ENCODE measurements at places on chromosomes 2 and 18.

DNA sequence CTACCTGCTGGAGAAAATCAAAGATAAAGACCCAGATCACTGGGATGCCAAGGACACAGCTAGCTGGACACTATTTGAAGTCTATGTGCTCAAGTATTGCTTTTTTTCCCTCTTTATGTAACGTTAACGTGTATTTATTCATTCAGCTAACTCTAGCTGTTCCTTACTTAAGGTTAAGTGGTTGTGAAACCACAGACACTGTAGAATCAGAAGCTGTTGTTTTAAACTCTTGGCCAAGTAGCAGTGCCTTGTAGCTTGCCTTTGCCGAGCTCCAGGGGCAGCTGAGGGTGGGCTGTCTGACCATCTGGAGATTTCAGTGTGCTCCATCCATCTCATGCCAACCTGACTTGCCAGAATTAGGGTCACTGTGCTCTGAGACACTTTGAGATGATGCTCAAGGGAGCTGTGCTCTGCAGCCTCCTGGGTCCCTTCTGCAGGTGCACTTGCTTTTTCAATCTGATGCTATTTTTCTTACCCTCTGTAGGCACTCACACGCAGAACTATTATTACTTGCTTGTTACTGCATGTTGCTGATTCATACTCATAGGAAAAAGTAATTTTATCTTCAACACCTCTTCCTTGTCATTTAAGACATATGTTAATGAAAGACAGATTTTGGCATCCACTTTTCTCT is 116.2 kb downstream of the METTL8 start:
- DNase-seq, result no peak

DNA sequence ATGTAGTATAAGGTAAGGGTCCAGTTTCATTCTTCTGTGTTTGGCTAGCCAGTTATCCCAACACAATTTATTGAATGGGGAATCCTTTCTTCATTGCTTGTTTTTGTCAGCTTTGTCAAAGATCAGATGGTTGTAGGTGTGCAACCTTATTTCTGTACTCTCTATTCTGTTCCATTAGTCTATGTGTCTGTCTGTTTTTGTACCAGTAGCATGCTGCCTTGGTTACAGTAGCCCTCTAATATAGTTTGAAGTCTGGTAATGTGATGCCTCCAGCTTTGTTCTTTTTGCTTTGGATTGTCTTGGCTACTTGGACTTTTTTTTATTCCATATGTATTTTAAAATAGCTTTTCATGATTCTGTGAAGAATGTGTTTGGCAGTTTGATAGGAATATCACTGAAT is 222.1 kb downstream of the XIRP2 start:
- no peak for DNase-seq

DNA sequence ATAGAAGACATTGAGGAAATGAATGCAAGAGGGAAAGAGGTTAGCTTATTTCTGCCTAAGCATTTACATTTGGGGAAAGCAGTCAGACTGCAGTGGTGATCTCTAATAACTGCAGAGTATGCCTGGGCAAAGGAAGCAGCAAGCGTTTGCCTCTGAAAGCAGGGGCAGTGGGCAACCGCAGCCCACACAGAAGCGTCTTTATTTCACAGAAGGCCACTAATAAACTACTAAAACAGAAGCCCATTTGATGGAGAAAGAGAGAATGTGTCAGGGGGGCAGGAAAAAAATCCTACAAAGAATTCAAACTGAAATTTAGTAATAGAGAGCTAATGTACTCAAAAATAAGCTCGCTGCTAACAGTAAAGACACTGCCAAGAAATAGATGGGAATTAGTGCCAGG is 53.1 kb downstream of the LRRTM4 start:
- DNase-seq, result no peak

- no peak for DNase-seq
Observed at GRCh38 chr18:45870419-45870818, 44.9 kb downstream of the SIGLEC15 start.

- DNase-seq, result no peak
Observed at GRCh38 chr18:56382541-56382940, 255.9 kb downstream of the TXNL1 start.
